ENCODE measurements at places on chromosomes 4 and X.

- no peak for DNase-seq
These were observed 225.5 kb downstream of the PALLD start for GRCh38 chr4:168722391-168722790.

GRCh38 chr4:137532869-137533236, 559 bp upstream of the PCDH18 start:
- DNase-seq, result no peak

GRCh38 chr4:140213749-140214148, 59.8 kb upstream of the MAML3 start:
- DNase-seq, result no peak

- no peak for DNase-seq
These were observed 130.5 kb downstream of the SMIM20 start for GRCh38 chr4:26044524-26044923.

- DNase-seq, result peak; percentile 87
These were observed 38.7 kb upstream of the MXD4 start for GRCh38 chr4:2300431-2301224.

DNA sequence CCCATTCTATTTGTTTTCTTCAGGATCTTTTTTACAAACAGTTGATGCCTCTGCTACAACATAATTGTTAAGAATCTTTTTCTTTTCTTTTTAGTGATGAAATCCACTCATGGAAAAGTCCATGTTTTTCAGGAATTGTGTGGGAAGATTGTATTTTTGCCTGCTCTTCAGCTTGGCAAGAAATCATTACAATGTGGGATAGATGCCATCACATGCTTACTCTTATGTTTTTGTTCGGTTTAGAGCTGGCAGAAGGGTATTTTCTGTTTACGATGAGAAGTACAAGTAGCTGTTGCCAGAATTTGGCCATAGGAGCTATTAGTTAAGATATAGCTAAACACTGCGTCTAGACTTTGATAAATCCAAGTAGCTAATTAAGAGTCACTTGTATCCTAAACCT, 2585.3 kb downstream of the ARAP2 start:
- no peak for DNase-seq

DNA sequence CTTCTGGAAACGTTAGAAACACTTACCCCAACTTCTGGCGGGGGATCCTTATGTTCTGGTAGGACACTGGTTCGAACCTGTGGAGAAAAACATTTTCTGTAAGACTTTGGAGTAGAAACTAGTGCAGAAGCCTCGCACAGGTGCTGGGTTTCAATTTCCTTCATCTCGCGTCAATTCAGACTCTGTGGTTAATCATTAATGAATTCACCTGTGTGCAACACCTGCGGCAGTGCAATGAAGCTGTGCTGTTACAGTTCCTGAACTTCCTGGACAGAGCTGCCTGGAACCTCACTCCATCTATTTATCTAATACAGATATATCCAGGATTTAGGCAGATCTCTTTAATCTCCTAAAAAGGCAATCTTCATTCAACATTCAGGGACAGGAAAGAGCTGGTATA, 531.4 kb downstream of the INPP4B start:
- no peak for DNase-seq

DNA sequence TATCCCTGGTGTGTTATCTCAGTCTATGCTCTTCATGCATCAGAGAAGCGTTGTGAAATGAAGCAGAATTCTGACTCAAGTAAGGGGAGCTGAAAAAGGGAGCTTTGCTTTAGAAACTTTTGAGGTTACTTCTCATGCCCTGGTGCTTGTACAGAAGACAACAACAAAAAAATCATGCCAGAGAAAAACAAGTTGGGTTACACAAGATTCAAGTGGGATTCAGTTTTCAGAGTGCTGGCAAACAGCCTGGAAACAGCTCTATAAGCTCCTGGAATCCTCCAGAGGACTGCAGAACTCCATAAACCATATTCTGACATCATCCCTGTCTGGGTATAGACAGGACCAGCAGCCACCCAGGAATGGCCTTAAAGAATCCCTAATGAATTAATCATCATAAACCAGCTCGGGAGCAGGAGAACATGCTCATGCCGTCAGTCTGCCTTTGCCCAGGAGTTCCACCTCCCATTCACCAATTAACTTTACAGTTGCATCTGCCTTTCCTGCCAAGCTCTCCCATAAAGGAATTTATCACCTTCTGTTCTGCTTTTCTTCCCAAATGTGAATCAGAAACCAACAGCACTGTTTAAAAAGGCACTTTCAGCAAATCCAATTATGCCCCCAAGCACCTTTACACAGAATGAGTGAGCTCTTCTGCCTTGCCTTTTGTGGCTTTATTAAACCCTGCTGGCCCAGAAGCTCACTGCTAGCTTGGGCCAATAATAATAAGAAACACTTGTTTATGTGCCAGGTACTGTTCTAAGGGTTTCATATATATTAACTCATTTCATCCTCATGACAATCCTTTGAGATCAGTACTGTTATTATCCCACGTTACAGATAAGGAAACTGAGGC, 54.5 kb upstream of the FBXW7 start:
- no peak for DNase-seq

- no peak for DNase-seq
These were observed 160.3 kb upstream of the FRG1 start for GRCh38 chr4:189780391-189780790.

GRCh38 chr4:111957997-111958396, 187.3 kb upstream of the FAM241A start:
- DNase-seq, result no peak

- DNase-seq, result no peak
These were observed 790.0 kb downstream of the PCDH18 start for GRCh38 chr4:136742333-136742732.

DNA sequence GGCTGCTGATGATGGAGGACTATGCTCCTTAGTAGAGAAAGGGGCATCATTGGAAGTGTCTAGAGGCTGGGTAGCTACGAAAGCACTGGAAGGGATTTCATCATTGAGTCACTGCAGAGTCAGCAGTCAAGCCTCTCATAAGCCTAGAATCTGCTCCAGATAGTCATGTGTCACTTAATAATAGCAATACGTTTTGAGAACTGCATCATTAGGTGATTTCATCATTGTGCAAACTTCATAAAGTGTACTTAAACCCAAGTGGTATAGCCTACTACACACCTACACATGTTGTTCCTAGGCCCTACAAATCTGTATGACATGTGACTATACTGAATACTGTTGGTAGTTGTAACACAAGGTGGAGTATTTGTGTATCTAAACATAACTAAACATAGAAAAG, 165.6 kb downstream of the PTTG2 start:
- DNase-seq, result no peak

GRCh38 chr4:19262467-19262866, 989.2 kb upstream of the SLIT2 start:
- DNase-seq, result no peak

- DNase-seq, result no peak
These were observed 510.2 kb upstream of the LCORL start for GRCh38 chr4:18531731-18532130.

DNA sequence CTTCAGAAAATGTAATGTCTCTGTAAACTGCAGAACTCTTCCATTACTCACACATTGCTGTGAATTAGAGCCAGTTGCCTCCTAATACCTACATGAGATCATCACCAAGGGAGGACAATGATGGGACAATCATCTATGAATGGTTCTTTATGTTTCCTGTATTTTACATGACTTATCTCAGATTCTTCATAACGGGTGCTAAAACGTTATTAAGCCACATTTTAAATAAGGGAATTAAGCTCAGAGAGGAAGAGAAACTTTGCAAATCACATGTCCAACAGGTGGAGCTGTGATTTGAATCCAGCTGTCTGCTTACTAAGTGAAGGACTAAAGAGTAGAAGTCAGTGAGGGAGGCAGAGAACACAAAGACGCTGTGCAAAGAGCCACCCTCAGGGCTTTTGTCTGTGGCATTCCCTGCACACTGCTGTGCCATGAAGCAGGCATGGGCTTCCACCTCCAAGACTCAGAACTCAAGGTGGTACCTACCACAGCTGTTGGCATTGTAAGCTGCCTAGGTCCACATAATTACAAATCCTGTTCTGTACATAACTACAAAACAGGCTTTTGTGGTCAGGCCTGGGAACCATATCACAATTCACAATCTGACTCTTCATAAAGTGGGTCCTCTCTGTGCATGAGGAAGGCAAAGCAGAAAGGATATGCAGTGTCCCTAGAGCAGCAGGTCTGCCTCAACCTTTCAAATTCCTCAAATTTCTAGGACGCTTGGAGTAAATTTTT, 12.8 kb downstream of the TBC1D9 start:
- DNase-seq, result no peak

DNA sequence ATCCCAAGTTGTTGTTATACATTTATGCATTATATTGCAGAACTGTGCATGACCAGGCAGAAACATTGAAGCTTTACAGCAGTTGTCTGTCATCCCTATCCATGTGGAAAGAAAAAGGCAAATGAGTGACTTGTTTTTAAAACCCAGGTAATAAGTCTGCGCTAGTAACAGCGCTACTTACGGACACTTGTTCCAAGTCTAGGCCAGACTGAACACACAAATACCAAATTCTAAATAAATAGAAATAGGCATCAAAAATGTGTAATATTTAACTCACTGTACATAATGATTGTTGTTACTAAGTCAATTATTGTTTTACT, 548 bp upstream of the MAML3 start:
- DNase-seq, result no peak

DNA sequence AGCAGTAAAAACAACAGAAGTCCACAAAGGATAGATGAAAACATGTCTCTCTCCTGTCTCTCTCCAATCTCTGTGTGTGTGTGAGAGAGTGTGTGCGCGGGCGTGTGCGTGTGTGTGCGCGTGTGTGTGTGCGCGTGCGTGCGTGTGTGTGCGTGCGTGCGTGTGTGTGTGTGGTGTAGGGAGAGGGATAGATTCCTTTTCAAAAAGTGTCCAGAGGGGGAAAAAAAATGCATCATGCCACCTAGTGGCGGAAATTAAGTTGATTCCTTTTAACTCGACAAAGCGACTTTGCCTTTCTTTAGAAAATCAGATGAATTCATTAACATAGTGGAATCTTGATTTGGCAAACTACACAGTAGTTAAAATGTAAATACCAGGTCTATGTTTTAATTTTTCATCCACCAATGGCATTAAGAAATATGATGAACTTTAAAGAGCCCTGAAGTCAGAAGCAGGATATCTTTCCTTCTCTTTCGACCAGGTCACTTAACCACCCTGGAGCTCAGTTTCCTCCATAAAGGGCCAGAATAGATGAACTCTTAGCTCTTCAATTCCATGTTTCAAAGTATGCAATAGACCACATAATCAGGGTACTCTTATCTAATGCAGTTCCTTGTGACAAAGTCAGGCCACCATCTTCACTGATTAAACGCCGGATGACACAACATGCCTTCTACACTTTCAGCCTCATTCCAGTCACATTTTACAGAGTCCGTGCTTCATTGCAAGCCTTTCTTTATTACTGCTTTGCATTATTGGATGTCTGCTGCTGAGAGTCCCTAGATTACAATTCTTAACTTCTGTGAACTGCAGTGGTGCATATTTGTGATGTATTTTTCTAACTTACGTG, 162.8 kb downstream of the FBXO8 start:
- no peak for DNase-seq

DNA sequence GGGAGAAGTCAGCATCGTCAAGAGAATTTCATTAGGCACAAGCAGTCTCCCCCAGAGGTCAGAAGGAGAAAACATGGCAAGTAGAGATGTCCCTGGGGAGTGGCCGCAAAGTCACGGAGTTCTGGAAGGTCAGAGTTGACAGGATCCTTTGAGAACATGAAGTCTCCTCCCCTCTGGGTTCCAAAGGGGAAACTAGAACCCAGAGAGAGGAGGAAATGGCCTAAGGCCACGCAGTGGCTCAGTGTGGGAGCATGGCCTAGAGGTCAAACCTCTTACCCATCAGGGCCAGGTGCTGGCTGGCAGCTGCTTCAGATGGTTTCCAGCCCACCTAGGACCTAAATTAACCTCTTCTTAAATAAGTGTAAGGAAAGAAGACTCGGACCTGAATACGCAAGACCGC, 884 bp downstream of the IDH3G start:
- DNase-seq, result no peak

DNA sequence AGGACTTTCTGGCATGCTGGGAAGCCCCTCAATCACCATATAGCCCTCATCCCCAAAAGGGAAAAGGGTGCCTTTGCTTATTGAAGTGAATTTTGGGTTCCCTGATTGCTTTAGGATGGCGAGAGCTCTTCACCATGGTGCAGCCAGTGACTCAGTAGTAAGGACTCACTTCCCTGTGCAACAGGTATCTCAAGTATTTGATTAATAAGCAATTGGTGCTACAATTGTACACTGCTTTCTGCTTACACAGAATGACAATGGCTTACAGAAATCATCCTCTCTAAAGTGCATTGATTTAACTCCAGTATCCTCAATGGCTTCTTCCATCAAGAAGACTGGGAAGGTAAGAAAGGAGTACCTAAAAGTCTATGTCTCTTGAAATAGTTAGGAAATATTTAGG, 143.7 kb upstream of the SMIM10 start:
- DNase-seq, result no peak

DNA sequence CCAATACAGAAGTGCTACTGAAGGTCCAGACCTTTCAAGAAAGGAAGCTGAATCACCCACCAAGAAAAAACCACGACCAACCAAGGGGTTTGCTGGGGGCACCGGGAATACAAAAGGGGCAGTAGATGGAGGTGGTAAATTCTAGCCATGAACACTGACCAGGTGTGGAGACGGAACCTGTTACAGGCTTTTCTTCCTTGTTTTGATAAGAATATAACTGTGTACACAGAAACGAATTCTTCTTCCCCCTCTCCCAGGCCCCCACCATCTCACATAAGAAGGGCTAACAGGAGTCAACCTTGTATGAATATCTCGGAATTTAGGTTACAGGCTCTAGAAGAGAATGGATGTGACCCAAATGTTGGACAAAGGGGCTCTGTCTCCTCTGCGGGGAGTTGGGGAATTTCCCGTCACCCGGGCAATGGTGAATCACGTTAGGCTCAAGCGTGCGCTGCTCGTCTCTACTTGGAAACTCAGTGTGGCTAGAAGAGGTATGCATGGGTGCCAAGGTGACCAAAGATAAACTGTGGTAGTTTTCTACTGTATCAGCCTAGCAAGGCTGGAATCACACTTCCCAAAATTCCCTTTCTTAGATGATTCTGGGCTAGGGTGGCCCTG, 87.0 kb downstream of the AFAP1 start:
- DNase-seq, result no peak

GRCh38 chr4:26692014-26692726, 108.3 kb downstream of the TBC1D19 start:
- DNase-seq, result no peak

DNA sequence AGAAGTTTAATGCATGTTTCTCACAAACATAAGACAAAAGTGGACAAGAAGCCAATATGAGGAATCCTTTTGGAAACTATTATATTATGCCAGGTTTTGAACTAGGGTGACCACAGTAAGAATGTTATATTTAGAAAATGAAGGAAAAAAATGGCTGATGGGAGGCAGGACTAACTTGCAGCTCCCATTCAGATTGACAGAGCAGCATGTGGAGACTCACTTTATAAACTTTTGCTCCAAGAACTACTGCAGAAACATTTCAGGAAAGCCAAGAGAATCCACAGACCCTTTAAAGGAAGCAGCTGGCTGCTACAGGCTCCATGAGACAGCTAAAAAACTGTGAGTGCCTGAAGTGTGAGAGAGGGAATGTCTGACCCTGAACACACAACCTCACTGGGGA, 738.6 kb upstream of the GRIA3 start:
- DNase-seq, result no peak
